Activated CD4-positive, alpha-beta memory T cell treated with anti-CD3 and anti-CD28 coated beads for 36 hours (primary cell): ENCODE measurements at places on chromosomes 5 and 9. TPM values are rescaled to one million over a fixed set of nuclear protein-coding genes. Genes with fewer than 3 reads are reported as not detected.
A peak's percentile ranks its signal among the peaks of the same experiment; 100 is the strongest.

NPR3 gene
- total RNA-seq, result not detected

CYFIP2 gene
- total RNA-seq, result 319 TPM

FBN2 gene
- not detected for total RNA-seq

BTNL3 gene
- total RNA-seq, result not detected

DNA sequence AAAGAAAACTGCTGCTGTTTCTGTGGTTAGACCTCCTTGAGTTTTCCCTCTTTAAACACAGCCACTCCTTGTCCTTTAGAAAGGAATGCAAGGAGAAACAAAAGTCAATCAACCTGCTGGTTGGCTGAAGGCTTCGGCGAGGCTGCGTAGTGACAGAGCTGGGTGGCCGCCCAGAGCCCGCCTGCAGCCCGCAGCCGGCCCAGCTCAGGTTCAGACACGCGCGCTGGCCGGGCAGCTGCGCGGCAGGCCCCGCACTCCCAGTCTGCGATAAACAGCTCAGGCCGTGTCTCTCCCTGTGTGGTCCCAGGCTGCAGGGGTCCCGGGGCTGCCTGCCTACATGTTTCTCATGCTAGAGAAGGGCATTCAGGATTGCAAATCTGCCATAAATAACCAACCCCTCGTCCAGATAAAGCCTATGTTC is 115.4 kb downstream of the HSD17B3 start:
- H3K4me3 ChIP-seq, result no peak overlapping the region
- no peak overlapping the region for H3K27ac ChIP-seq
- H3K36me3 ChIP-seq, result peaks cover 4% of the 10 kb centered on the region
- no peak for DNase-seq
- no peaks in the 10 kb centered on the region for H3K4me1 ChIP-seq

- no peak overlapping the region for H3K27ac ChIP-seq
- no peak overlapping the region for H3K4me3 ChIP-seq
- H3K36me3 ChIP-seq, result no peaks in the 10 kb centered on the region
- DNase-seq, result no peak
- peaks cover 8% of the 10 kb centered on the region for H3K27me3 ChIP-seq
- no peaks in the 10 kb centered on the region for H3K4me1 ChIP-seq
Observed at GRCh38 chr5:107563959-107564544, 106.7 kb downstream of the EFNA5 start.

- no peak overlapping the region for H3K27ac ChIP-seq
- no peak overlapping the region for H3K4me3 ChIP-seq
- DNase-seq, result no peak
- no peaks in the 10 kb centered on the region for H3K27me3 ChIP-seq
Observed at GRCh38 chr5:138549414-138549813, 6.4 kb upstream of the ETF1 start.

DNA sequence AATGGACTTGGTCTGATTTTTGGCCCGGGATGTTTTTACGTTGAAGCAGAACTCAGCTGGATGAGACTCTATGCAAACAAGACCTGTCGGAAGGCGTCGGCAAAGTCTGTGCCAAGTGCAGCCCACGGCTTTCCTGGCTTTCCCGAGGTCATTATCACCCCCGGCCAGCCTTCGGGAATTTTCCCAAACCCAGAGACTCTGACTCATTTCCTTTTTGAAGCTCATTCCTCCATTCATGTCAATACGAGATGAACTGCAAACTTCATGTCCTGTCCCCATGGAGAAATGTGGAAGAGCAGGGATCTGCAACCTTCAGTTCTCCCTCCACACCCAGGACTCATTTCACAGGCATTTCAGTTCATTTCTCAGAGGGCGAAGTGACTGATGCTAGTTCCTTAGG is 95.3 kb downstream of the IRX2 start:
- DNase-seq, result no peak
- no peak overlapping the region for H3K4me3 ChIP-seq
- H3K36me3 ChIP-seq, result no peaks in the 10 kb centered on the region
- no peaks in the 10 kb centered on the region for H3K4me1 ChIP-seq

GRCh38 chr5:6711409-6712141 is 1.7 kb upstream of the TENT4A start:
- H3K27ac ChIP-seq, result peak overlapping the region; percentile 91
- H3K4me1 ChIP-seq, result peaks cover 18% of the 10 kb centered on the region
- peak overlapping the region; percentile 81 for H3K4me3 ChIP-seq
- no peak for DNase-seq

GRCh38 chr5:120808606-120809005 is 344.5 kb downstream of the PRR16 start:
- no peaks in the 10 kb centered on the region for H3K27me3 ChIP-seq
- no peaks in the 10 kb centered on the region for H3K4me1 ChIP-seq
- no peak overlapping the region for H3K27ac ChIP-seq
- H3K36me3 ChIP-seq, result no peaks in the 10 kb centered on the region
- no peak for DNase-seq
- no peak overlapping the region for H3K4me3 ChIP-seq

- H3K36me3 ChIP-seq, result no peaks in the 10 kb centered on the region
- DNase-seq, result no peak
- no peaks in the 10 kb centered on the region for H3K4me1 ChIP-seq
Observed at GRCh38 chr5:166166071-166166470, 2125.4 kb upstream of the WWC1 start.
